ENCODE measurements at places on chromosomes 2 and 18. TPM values are rescaled to one million over a fixed set of nuclear protein-coding genes. Genes with fewer than 3 reads are reported as not detected.

DNA sequence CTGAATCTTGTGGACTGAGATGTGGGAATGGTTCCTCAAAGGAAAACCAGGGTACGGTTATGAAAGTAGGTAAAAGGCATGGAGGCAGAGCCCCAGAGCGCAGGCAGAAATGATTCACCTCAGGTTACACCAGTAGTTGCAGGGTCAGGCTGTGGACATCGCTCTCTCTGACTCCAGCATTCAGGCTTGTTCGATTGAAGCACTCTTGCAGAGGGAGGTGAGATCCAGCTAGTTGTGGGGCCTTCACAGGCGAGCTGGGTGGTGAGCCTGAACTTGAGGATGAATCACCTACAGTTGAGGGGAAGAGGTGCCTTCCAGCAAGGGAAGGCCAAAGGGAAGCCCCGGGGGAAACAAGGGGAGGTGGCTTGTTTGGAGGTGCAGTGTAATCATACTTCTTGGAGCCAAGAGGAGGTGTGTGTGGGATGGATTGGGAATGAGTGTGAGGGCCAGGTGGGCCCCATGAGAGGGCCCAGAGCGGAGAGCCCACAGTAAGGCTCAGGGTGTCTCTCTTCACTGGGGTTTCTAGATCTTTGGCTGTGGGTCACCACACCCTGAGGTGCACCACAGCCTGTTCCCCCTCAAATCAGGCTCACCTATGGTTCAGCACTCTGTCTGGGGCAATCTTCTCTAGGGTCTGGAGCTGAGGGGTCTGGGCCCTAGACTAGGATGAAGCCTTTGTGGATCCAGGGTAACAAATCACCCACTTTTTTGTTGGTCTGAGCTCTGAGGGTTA lies 48.5 kb upstream of the MCFD2 start:
- DNase-seq = no peak

GRCh38 chr18:9825571-9826073 lies 60.2 kb upstream of the TXNDC2 start:
- no peak for DNase-seq

DNA sequence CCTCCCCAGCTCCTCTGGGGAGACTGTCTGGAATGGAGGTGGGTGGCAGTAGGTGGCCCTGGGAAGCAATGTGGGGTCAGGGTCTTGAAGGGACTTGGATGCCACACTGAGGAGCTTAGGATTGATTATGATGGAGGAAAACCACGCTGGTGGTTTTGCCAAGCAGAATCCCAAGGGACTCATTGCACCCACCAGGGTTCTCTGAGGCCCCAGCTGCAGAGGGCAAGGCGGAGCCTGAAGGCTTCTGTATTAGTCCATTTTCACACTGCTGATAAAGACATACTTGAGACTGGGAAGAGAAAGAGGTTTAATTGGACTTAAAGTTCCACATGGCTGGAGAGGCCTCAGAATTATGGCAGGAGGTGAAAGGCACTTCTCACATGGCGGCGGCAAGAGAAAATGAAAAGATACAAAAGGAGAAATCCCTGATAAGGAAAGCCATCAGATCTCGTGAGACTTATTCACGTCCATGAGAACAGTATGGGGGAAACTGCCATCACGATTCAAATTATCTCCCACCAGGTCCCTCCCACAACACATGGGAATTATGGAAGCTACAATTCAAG lies 87.2 kb upstream of the YWHAQ start:
- DNase-seq = no peak

GRCh38 chr2:172606285-172606684 lies 50.4 kb downstream of the PDK1 start:
- DNase-seq = no peak

- no peak for DNase-seq
These were observed 342.5 kb upstream of the NXPH2 start for GRCh38 chr2:139122711-139123158.

GRCh38 chr18:48975120-48975816 lies 24.5 kb upstream of the SMAD7 start:
- no peak for DNase-seq

UGT1A3 gene
- total RNA-seq = not detected

LRPPRC gene
- total RNA-seq = 88.0 TPM

G6PC2 gene
- total RNA-seq = not detected

- DNase-seq = no peak
These were observed 563.4 kb downstream of the LRRTM4 start for GRCh38 chr2:76958749-76959148.

DNA sequence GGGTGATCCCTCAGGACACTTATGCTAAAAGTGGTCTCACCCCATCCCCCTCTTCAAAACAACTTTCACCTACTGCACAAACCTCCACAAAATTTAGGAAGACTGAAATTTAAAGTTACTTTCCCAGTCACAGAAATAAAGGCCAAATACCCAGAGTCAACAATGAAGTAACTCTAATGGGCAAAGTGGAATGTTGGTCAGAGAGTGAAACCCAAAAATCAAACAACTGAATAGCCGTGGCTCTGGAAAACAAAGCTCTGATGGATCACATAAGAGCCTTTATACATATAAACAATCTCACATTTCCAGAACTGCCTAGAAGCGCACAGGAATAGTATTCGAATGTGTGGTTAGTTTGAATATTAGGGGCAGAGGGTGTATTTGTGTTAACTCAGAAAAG lies 4.7 kb downstream of the ACVR1 start:
- DNase-seq = no peak

DNA sequence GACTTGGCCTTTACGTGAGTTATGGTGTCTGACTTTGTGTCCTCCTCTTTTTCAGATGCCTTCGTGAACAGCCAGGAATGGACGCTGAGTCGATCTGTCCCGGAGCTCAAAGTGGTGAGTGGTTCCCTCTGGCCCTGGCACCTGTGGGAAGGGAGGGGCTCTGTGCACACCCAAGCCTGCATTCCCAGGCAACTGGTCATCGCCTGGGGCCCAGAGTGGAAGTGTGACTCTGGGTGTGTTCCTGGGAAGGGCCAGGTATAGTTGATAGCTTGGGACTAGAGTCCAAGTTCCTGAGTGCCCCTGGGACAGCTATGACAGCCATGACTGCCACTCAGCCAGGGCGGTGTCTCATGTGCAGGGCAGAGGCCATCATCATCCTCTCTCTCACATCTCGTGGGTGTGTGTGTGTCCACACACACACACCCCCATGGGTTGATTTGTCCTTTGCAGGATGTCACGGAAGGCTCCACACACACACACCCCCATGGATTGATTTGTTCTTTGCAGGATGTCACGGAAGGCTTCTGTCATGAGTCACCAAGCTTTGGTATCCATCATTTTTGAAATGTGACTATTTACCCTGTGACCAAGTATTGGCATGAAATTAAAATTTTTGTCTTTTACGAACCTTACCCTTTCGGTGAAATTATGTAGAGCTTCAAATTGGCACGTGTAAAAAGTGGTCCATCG lies 215.4 kb downstream of the AGAP1 start:
- DNase-seq = no peak

Measured in glutamatergic neuron (in vitro differentiated cells).